ENCODE measurements at places on chromosomes 4 and X.
A peak's percentile ranks its signal among the peaks of the same experiment; 100 is the strongest.

DNA sequence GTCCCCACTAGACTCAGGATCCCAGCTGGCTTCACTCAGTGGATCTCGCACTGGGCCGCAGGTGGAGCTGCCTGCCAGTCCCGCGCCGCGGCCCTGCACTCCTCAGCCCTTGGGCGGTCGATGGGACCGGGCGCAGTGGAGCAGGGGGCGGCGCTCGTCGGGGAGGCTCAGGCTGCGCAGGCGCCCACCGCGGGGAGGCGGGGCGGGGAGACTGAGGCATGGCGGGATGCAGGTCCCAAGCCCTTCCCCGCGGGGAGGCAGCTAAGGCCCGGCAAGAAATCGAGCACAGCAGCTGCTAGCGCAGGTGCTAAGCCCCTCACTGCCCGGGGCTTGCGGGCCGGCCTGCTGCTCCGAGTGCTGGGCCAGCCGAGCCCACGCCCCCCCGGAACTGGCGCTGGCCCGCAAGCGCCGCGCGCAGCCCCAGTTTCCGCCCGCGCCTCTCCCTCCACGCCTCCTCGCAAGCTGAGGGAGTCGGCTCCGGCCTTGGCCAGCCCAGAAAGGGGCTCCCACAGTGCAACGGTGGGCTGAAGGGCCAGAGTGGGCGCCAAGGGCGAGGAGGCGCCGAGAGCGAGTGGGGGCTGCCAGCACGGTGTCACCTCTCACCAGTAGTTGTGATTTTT, 1038.0 kb downstream of the PCDH19 start:
- DNase-seq = no peak

DNA sequence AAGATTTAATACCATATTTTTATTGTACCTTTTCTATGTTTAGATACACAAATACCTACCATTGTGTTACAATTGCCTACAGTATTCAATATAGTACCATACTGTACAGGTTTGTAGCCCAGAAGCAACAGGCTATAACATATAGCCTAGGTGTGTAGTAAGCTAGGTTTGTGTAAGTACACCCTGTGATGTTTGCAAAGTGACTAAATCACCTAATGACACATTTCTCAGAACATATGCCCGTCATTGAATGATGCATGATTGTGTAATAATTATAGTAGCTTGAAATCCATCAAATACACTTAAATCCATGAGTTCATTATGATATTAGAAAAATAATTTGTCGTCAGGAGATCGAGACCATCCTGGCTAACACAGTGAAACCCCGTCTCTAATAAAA, 30.8 kb downstream of the GAB3 start:
- no peak for DNase-seq

- DNase-seq = no peak
These were observed 102.1 kb upstream of the LNX1 start for GRCh38 chr4:53693408-53693807.

DNA sequence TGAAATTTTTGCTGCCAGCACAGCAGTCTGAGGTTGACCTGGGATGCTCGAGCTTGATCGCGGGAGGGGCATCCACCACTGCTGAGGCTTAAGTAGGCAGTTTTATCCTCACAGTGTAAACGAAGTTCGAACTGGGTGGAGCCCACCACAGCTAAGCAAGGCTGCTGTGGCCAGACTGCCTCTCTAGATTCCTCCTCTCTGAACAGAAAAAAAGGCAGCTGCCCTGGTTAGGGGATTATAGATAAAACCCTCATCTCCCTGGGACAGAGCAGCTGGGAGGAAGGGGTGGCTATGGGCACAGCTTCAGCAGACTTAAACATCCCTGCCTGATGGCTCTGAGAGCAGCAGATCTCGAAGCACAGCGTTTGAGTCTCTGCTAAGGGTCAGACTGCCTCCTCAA, 314.6 kb downstream of the STPG2 start:
- DNase-seq = no peak

DNA sequence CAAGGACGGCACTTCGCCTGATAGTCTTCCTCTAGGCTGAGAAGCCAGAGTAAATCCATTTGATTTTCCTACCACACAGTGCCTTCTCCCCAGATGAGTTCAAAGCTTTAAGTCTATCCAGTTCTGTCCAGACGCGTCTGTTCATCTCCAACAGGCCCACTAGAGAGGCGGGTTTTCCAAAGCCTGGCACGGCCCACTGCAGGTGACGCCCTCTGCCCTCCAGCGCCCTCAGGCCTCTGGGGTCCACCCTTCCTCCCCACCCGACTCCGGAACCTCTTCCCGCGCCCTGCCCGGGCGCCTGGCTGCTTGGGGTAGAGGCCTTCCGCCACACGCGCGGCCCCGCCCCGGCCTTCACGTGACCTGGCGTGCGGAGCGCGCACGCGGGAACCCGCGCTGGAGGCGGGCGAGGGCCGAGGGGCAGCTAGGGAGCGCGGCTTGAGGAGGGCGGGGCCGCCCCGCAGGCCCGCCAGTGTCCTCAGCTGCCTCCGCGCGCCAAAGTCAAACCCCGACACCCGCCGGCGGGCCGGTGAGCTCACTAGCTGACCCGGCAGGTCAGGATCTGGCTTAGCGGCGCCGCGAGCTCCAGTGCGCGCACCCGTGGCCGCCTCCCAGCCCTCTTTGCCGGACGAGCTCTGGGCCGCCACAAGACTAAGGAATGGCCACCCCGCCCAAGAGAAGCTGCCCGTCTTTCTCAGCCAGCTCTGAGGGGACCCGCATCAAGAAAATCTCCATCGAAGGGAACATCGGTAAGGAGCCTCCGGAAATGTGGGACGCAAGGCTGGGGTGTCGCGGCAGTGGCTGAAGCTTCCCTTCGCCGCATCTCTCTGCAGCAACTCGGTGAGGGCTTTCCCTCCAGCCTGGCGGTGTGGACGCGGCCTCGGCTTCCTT, at the start of gene DCK:
Gene DCK (plus strand): TSS at position 469 of the 888 bp plus-strand sequence. CDS start 187 bp downstream, at position 656.
- DNase-seq = peak; percentile 73

DNA sequence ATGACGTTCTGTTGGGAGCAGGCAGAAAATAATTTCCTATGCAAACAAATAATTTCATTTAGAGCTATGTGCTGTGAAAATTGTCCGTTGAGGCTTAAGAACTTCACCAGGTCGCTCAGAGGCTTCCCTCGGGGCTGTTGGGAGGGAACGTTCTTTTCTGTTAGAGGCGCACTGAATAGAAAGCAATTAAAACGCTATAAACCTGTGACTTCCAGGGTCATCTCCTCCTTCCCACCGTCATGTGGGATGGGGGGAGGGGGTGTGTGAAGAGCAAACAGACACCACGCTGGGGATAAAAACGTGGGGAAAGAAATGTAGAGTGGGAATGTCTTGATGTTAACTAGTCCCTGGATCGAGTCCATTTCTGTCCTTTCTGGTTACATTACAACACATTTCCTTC, 35.2 kb upstream of the ZNF518B start:
- no peak for DNase-seq

DNA sequence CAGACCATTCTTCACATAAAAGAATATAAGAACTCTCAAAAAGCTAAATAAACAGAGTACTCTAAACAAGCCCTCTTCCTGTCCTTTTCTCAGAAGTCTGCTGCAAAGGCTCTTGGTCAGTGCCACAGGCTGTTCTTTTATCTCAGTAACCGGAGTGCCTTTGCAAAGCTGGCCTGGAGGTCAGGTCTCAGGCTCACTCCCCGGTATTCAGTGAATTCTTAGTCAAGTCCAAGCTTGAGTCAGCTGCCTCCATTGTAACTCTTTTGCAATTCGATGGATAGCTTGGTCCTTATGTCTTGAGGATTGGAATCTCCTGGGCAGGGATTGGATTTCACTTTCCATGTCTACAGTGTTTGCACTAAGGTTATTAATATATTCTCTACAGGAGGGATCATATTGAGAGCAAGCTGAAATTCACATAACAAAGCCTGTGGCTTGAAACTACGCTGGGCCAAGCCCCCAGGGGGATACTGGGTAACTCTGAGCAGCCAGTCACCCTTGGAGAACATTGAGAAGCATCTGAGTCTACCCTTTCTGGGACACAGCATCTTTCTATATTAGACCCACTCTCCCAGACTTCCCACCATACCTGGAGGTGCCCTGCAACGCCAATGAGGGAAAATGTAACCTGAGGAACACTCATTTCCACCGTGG, 10.0 kb upstream of the HS6ST2 start:
- no peak for DNase-seq

- DNase-seq = peak; percentile 46
These were observed 250 bp downstream of the USP9X start for GRCh38 chrX:41085512-41085877.

- DNase-seq = no peak
These were observed 362.4 kb downstream of the PPP3CA start for GRCh38 chr4:100984901-100985300.

GRCh38 chr4:2071912-2072867, 13.1 kb downstream of the NAT8L start:
- no peak for DNase-seq

GRCh38 chrX:100625985-100626491, 10.6 kb downstream of the TSPAN6 start:
- DNase-seq = no peak

DNA sequence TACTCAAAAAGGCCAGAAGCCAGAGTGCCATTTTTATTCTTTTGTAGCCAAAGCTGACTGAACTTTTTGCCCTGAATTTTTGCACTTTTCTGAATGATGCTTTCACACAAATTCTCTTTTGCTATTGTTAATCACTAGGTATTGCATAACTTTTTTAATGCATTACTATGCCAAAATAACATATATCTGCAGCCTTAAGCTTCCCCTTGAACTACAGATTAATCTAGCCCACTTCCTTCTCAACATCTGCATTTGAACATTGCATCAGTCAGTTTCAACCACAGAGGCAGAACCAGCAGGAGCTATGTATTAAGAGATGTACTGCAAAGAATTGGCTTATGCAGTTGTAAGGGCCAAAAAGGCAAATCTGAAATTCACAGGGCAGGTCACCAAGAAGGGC, 197.6 kb upstream of the GYPA start:
- no peak for DNase-seq

DNA sequence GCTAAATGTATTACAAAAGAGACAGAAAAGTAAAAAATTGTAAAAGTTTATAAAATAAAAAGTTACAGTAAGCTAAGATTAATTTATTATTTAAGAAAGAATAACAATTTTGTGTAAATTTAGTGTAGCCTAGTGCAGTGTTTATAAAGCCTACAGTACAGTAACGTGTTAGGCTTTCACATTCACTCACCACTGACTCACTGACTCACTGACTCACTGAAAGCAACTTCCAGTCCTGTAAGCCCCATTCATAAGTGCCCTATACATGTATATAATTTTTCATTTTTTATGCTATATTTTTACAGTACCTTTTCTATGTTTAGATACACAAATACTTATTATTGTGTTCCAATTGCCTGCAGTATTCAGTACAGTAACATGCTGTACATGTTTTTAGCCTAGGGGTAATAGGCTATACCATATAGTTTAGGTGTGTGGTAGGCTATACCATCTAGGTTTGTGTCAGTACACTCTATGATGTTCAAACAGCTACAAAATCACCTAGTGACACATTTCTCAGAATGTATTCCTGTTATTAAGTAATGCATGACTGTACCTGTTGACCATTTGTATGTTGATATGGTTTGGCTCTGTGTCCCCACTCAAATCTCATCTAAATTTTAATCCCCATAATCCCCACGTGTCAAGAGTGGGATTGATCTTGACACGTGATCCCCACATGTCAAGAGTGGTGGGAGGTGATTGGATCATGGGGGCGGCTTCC, 57.9 kb downstream of the CFAP299 start:
- no peak for DNase-seq

DNA sequence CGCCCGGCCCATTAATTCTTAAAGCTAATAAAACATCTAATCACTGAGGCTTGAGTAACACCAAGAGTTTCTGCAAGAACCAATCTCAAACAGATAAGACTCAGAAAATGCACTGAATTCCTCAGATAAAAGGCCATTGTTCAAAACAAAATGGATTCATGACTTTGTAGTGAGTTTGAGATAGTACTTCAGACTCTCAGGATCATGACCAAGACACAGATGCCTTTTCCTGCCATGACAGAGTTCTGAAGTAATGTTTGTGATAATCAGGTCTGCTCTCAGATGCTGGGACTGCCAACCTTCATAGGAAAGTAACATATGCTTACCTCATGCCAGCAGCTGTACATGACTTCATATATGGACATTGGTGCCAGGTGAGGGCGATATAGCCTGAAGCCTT, 54.6 kb downstream of the NIPAL1 start:
- no peak for DNase-seq

- no peak for DNase-seq
These were observed 3.0 kb upstream of the NDP start for GRCh38 chrX:43976205-43976604.

Measured in activated CD4-positive, alpha-beta T cell treated with anti-CD3 and anti-CD28 coated beads for 1 hour (primary cell).